Right forelimb (tissue), 1 donor: ENCODE measurements at places on chromosomes 4 and X.
A peak's percentile ranks its signal among the peaks of the same experiment; 100 is the strongest.

DNA sequence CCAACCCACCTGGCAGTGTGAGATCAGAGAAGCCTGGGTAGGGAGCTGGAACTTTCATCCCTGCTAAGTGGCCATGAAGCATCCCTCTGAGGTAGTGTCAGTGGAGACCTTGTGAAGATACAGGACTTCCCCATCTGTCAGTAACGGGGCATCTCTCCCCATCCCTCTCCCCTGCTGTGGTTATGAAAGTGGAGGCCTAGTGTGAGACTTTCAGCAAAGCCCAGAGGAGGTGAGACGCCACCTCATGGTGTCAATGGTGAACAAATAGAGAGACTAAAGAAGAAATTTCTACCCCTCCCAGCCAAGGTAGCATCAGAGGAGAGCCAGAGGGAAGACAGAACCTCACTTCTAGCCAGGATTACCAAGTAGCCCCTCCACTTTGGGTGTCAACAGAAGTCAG is 150.2 kb downstream of the VEGFC start:
- no peak for DNase-seq

GRCh38 chrX:65997978-65998717 is 41.7 kb downstream of the VSIG4 start:
- DNase-seq = no peak

GRCh38 chr4:99885063-99885664 is 9.1 kb downstream of the LAMTOR3 start:
- DNase-seq = no peak

GRCh38 chr4:183329954-183330742 is 7.9 kb upstream of the CLDN24 start:
- no peak for DNase-seq

DNA sequence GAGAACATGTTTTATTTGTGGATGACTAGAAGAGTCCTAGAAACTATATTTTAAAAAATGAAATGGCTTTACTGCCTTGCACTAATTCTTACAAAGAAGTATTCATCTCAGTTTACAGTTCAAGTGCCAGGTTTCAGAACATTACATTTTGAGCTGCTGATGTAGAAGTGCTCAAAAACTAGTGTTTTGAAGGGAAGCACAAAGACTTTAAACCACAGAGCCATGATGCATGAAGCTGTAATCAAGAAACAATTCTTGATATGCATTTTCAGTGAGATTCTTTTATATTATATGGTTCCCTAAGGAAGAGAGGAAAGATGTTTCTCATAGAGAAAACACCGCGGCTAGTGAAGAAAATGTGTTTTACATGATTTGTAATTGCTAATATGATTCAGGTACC is 1163.0 kb downstream of the RAPGEF2 start:
- DNase-seq = no peak

DNA sequence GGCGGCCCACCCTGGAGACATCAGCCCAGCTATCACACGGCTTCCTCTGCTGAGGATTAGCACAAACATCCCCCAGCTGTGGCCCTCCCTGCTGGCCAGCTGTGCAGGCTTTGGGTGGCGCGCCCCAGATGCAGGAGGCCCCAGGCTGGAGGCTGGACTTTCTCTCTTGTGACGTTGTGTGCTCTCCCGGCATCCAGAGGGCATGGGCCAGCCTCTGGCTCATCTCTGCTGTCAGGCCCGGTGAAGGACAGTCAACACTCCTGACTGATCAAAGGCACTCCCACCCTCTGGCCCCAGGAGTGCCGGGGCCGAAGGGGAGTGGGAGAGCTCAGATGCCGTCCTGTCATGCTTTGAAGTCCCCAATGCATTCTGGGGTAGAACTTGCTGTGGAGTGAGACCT is 29.9 kb upstream of the PJA1 start:
- no peak for DNase-seq

- DNase-seq = no peak
These were observed 3.6 kb upstream of the THOC2 start for GRCh38 chrX:123736333-123736921.

GRCh38 chr4:89254847-89255246 is 52.8 kb downstream of the GPRIN3 start:
- DNase-seq = no peak

GRCh38 chr4:68434836-68435235 is 12.4 kb upstream of the TMPRSS11E start:
- DNase-seq = no peak

DNA sequence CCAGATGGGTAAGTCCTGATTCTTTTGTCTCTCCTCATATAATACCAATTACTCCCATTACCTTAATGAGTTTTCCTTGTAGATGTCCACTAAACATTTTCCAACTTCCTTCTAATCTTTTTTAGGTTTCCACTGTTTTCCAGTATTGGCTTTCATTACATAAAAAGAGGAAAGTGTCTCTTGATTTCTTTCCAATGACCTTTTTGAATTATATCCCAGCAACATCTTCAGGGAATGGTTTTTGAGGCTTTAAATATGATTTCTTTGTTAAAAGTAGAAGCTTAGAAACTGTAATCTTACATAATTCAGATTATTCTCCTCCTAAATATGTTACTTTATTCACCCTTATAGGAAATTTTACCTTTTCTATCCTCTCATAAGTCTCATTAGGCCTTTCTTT is 135.0 kb downstream of the AWAT2 start:
- DNase-seq = no peak

DNA sequence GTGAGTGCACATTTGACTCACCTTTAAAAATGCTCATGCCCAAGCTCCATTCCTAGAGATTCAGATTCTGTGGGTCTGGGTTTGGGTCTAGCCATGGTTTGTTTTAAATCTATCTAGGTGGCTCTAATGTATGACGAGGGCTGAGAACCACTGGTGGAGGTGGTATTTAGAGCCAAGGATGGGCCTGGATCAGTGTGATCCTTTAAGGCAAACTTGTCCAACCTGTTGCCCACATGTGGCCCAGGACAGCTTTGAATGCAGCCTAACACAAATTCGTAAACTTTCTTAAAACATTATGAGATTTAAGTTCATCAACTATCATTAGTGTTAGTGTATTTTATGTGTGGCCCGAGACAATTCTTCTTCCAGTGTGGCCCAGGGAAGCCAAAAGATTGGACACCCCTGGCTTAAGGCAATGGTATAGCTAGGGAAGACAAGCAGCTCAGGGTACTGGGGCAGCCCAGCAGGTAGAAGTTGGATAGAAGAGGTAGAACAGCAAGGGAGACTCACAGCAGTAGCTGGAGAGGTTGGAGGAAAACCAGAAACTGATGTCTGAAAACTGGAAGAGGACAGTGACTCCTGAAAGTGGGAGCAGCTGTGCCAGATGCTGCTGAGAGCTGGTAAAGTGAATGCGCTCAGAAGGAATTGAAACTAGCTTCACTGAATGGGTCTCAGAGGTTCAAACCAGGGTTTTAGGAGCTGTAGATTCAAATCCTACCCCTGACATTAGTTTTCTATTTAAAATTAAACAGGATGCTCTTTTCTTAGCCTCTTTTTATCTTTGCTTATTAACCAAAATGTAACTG is 18.2 kb downstream of the ADD1 start:
- no peak for DNase-seq

DNA sequence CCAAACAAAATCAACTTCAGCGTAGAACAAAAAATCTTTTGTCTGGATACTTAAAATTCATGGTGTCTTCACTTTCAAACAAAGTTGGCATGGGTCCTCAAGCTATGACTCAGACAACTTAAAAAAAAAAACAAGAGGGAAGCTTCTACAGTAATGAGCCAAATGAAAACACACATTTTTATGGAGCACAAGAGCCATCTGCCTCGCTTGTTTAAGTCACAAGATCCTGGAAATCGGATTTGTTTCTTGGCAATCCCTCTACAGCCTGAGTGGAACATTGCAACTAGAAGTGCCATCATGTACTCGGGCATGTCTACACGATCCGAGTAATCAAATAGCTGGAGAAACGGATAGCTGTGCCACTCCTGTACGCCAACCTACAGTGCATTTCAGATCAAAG is 22.6 kb downstream of the LAMP2 start:
- DNase-seq = no peak

GRCh38 chr4:57324673-57325307 is 214.6 kb upstream of the IGFBP7 start:
- no peak for DNase-seq

DNA sequence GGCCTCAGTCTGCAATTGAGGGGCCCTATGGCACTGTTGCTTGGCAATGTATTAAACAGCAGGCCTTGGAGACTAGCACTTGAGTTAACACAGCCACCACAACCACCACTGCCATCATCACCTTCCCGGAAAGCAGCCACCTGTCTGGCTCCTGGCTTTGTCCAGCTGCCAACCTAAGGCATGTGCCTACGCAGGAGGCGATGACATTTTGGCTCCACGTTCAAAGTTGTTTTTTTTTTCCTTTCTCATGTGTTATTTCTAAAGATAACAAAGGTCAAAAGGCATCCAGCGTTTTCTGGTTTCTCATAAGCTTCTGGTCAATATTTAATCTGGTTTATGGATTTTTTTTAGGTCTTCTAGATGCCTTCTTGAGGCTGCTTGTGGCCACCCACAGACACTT is 7.5 kb downstream of the CLDN2 start:
- DNase-seq = no peak

DNA sequence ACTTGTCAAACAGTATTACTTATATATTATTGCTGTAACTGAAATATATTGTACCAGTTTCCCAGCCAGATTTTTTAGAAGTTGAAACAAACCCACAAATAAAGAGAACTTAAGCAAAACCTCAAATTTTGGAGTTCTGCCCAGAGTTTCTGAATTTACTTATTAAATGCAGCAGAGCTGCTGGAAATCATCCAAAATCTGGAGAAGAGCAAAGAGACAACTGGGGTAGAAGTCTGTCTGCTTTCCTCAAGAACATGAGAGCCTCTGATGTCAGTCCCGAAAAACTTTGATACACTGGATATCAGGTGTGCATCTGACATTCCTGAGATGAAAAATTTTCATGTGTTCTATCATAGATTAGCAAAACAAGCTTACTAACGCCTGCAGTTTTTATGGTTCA is 325.9 kb downstream of the NR3C2 start:
- DNase-seq = no peak

DNA sequence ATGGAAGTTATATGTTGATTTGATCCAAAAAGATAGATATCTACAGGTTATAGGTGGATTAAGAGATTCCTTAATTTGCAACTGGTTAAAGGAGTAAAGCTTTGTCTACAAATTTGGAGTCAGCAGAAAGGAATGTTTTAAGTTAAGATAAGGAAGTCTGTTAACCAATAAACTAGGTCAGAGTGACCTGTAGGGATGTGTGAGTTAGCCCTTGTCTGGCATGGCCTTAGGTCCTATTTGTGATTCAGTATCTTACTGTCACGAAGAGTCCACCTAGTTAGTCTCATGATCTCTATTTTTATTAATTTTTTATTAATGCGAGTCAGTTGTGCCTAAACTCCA is 230.8 kb downstream of the INPP4B start:
- DNase-seq = no peak

GRCh38 chr4:16085822-16086221 is 2.0 kb upstream of the PROM1 start:
- DNase-seq = no peak

GRCh38 chrX:19005909-19006308 is 22.0 kb upstream of the PHKA2 start:
- DNase-seq = no peak

DNA sequence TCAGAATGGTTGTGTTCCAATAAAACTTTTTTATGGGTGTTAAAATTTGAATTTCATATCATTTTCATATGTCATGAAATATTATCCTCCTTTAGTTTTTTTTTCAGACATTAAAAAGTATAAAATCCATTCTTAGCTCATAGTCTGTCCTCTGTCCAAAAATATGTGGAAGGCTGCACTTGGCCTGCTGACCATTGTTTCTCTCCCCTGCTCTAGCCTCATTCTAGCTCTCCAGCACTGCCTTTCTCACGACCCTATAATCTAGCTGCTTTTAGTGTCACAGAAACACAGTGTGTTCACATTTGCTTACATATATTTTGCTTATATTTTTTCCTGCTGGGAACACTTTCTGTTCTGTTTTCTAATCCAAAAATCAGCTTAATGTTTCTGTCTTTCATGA is 165.0 kb upstream of the ANK2 start:
- no peak for DNase-seq

- peak; percentile 12 for DNase-seq
These were observed 71.0 kb upstream of the NKX1-1 start for GRCh38 chr4:1477045-1477840.

GRCh38 chr4:76658231-76659102 is 223.4 kb downstream of the SHROOM3 start:
- DNase-seq = no peak

DNA sequence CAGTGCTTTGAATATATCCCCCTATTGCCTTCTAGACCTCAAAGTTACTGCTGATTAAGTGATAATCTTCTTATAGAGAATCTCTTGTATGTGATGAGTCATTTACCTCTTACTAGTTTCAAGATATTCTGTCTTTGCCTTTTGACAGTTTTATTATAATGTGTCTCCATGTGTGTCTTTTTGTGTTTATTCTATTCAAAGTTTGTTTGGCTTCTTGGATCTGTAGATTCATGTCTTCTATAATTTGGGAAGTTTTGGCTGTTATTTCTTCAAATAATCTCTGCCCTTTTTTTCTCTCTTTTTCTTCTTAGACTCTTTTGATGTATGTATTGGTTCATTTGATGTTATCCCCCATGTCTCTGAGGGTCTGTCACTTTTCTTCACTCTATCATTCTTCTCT is 915.7 kb upstream of the GRIA3 start:
- DNase-seq = no peak

DNA sequence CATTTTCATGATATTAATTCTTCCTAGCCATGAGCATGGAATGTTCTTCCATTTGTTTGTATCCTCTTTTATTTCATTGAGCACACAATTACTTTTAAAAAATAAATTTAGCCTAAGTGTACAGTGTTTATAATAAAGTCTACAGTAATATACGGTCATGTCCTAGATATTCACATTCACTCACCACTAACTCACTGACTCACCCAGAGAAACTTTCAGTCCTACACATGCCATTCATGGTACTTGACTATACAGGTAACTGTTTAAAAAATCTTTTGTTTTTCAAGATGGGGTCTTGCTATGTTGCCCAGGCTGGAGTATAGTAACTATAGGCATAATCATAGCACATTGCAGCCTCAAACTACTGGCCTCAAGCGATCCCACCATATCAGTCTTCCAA is 348.1 kb downstream of the RAPGEF2 start:
- no peak for DNase-seq
